Midbrain (tissue), 1 donor: ENCODE measurements at places on chromosomes 13 and 19.

DNA sequence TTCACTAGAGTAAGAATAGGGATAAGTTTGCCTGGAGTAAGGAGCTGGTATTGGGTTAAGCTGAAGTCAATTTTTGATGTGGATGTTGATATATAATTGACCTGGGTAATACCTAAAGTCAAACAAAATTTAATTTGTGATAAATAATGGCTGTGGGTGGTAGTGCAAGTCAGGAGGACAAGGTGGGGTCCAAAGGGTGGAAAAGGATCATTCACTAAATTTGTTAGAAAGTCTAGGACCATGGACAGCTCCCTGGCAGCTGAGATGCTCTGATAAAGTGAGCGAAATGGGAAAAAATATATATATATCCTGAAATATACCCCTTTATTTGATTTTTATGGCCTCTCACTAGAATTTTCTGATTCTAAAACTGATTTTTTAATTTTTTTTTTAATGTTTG, 463.5 kb downstream of the GPC6 start:
- no peak for DNase-seq

DNA sequence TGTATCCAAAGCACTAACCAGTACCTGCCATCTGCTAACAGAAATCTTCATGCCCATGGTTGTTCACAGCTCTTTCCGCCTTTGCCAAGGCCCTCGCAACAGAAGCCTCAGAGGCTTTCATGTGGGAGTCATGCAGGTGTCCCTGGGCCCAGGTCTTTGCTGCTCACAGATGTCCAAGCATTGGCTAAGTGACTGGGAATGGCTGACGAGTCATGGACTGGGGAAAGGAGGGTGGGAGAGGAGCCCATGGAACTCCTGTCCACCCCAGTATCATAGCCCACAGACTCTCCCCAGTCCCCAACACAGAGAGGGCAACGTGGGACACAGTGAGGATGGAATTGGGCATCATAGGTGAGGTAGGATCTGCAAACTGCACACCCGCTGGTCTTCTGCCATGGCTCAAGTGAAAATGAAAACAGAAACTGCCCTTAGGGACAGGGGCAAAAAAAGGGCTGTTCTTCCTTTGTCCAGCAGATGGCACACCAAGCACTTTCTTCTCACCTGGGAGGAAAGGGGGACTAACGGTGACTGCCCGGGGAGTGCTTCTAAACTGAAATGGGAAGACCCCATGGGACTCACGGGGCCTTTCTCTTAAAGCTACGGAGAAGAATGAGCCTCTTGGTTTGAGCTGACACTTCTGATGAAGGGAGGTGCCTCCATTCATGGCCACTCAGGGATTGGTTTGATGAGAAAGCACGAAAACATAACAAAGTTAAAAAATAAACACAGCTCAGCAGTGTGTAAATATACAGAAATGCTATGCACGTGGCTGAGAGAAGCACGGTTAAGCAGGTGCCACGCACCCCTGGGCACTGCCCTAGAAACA, 11.1 kb upstream of the DHRS12 start:
- peak; percentile 71 for DNase-seq

DNA sequence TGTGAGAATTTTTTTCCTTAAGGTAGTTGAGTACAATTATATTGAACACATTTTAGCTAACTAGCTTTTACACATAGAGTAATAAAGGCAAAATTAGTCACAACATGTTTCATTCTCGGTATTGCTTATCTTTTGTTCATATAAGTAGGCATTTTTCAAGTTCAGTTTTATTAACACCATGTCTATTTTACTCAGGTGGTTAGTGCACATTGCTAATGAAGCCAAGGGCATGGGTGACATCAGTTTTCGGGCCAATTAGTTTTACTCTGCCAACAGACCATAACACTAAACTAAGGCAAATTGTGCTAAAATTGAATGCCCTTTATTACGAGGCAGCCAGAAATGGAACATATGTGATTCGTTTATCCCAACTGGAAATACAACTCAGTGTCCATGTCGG, 19.6 kb upstream of the PCDH17 start:
- DNase-seq, result no peak

- peak; percentile 22 for DNase-seq
Measured at GRCh38 chr19:3880471-3881271, at the start of gene ATCAY. ATCAY (plus strand) TSS chr19:3880685; CDS start chr19:3885768, 5,083 bp downstream.

- DNase-seq, result no peak
Measured at GRCh38 chr19:42443944-42444398, 1.2 kb upstream of the CXCL17 start.

DNA sequence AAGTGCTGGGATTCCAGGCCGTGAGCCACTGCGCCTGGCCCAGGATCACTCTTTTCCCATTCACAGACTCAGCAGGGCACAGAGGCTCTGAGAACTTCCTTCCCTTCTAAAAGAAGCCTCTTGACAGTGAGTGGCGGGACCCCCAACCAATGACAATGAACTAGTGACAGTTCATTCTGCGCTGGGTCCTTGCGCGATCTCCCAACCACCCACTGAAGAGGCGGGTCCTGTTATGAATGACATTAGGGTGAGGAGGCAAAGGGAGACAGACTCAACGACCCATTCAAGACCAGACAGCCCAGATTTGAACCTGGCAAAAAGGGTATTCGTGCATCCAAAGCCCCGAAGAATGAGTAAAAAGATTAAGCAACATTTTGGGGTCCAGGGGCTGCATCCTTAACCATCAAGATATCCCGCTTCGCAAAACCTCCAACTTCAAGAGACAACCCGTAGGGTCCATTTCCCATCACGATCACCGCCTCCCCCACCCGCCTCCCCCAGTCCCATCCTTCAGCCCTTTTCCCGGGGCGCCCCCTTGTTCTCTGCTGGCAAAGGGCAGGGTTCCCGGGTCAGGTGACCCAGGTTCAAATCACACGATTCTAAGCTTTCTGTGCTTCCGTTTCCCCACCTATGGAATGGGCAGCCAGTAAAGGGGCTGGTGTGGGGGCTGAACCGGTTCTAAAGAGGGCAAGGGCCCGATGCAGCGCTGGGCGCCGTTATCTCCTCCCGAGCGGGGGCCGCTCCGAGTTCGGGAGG, 719 bp downstream of the SUGP2 start:
- peak; percentile 86 for DNase-seq

DNA sequence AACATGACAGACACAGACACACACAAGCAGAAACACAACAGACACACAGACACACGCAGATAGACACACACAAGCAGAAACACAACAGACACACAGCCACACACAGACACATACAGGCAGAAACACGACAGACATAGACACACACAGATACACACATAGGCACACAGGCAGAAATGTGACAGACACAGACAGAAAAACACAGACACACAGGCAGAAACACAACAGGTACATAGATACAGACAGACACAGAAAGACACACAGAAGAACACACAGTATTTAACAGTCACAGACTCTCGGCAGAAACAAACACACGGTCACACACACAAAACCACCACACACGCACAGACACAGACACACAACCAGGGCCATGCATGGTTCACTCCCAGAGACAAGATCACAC, 905 bp downstream of the TBXA2R start:
- no peak for DNase-seq

DNA sequence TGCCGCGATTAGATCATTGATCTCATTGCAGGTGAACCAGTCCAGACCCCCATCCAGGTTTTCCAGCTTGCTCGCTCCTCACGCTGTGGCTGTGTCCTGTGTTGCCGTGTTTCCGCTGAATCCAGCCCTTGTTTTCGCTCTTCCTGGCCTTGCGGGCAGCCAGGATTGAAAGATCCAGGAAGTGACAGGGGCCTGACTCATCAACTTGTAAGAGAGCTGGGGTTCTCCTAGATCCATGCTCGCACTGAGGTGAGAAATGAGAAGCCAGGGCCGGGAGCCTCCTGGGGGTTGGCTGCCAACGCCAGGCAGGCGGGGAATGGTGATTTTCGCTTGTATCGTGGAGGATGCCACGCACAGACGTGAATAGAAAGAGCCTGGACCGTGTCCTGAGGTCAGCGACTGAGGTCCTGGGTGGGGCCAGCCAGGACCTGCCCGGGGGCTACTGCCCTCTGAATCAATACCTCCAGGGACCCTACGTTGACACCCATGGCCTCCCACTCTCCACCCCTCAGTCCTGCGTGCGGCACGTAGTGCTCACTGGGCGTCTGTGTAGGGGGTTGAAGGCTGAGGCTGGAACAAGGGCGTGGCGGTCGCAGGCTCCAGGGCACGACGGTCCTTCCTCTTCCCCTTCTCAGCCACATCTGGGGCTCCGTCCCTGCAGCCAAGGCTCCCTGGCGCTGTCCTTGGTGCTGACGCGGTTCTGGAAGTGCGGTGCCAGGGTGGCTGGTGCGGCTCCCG, 7.3 kb upstream of the PTPRH start:
- DNase-seq, result peak; percentile 85

DNA sequence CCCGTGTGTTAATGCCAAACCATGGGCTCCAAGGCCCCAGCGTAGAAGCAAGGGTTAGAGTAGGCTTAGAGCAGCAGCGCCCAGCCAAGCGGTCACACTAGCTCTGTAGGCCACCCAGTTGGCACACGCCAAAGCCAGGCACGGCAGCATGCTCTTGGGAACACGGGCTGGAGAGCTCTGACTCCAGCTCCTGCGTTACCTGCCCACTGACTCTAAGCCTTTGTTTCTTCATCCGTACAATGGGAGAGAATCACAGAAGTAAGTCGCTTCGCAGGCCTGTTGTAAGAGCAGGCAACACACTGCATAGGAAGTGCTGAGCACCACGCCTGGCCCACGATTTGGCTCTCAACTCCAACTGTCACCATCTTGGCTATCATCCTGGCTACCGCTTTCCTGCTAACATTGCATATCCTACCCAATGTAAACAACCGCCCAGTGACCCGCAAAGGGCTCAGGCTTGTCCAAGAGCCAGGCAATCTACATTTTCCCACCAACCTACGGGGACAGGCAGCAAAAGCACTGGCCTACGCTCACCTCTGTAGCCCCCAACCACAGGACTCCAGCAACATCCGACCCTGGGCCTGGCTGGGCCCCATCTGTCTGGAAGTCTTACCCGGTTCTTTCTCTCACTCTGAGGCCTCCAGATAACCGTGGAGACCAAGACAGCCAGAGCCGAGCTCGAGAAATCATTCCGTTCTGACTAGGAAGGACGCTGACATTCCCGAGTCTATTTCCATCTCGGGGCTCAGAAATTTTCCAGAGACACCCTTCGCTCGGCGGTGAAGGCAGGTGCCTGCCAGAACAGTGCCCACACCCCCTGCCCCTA, 91.5 kb upstream of the ZNF507 start:
- DNase-seq, result no peak

GRCh38 chr19:47253467-47253881, 2.9 kb upstream of the CCDC9 start:
- no peak for DNase-seq

- peak; percentile 17 for DNase-seq
Measured at GRCh38 chr19:18417250-18418028, 1.8 kb upstream of the SSBP4 start.

DNA sequence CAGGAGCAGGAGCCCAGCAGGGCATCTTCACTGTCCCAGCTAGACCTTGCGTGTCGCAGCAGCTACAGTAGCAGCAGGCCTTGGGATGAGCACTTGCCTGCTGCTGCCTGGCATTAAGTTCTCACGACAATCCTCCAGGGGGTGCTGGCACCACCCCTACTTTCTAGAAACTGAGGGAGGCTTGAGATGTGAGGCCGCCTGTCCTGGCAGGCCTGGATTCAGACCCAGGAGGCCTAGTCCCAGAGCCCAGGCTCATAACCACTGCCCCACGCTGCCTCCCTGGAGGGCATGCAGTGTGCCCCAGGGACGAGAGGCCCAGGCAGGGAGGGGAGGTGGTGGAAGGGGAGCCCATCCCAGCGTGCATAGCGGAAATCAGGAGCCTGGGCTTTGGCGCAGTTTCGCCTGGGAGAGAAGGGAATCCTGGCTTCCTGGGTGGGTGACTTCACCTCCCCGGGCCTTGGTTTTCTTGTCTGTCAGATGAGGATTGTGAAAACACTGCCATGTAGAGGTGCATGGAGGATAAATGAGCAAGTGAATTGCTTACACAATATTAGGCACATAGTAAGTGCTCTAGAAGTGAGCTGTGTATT, 26.1 kb downstream of the PPP5C start:
- DNase-seq, result no peak

- no peak for DNase-seq
Measured at GRCh38 chr13:43879755-43880181, at the start of gene LACC1. LACC1 (plus strand) TSS chr13:43879904; CDS start chr13:43880986, 1,082 bp downstream.

DNA sequence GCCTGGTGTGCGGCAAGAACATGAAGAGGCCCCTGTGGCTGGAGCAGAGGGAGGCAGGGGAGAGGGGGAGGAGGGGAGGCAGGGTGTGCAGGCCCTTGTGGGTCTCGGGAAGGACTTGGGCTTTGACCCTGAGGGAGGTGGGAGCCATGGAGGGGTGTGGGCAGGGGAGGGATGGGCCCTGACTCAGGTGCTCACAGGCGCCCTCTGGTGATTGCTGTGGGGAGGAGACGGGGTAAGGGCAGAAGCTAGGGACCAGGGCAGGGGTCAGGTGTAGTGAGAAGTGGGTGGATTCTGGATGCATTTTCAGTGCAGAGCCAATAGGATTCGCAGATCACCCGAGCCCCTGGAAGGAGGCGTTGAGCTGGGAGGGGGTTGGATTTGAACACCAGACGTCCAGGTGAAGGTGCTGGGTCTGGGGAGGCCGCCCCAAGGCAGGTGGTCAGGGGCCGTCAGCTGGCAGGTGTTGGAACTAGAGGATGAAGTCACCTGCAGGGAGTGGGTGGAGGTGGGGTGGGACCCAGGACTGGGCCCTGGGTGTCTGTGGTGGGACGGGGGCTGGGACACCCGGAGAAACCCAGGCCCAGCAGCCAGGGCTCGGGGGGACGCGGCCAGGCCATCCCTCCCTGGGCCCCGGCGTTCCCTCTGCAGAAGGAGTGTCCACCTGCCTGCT, 185.4 kb downstream of the KDM4B start:
- no peak for DNase-seq

DNA sequence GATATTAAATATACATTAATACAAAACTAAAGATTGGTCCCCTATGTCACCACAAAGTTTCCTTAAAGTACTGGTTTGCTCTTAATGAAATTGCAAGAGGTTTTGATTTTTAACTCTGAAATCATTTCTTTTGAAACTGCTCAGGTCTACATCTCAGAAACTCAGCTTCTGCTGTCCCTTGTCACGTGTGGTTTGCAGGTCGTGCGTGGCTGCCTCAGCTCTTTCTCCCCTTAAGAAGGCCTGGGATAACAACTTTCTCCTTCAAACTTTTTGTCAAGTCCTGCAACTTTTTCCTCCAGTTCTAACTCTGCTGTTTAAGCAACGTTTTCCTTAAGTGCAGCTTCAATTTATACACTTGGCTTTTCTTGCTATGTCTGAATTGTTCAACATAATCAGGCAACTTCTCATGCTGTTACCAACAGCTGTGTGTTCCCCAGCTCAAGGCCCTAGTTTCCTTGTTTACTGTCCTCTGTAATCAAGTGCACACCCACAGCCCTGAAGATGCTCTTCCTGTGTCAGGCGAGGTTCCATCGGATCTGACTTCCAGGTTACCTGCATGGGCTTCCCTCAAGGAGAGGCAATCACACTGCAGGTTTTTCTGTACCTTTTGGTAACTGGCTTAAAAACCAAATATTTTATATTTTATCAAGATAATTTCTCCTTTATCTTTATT, 13.5 kb downstream of the C13orf46 start:
- no peak for DNase-seq

DNA sequence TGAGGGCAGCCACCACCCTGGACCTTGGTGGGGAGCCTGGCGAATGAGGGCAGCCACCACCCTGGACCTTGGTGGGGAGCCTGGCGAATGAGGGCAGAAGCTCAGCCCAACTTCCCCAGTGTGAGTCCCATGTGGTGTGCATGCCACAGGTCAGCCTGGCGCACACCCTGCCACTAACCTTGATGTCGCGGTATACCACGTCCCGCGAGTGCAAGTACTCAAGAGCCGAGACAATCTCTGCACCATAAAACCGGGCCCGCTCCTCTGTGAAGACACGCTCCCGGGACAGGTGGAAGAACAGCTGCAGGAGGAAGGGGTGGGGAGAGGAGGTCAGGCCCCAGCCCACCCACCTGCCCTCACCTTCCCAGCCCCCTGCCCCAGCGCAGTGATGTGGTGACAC, 11.3 kb upstream of the CCNP start:
- no peak for DNase-seq
